ENCODE measurements at places on chromosomes 7 and 10.

- no peak for DNase-seq
Measured at GRCh38 chr7:70719125-70719524, 412.8 kb upstream of the GALNT17 start.

DNA sequence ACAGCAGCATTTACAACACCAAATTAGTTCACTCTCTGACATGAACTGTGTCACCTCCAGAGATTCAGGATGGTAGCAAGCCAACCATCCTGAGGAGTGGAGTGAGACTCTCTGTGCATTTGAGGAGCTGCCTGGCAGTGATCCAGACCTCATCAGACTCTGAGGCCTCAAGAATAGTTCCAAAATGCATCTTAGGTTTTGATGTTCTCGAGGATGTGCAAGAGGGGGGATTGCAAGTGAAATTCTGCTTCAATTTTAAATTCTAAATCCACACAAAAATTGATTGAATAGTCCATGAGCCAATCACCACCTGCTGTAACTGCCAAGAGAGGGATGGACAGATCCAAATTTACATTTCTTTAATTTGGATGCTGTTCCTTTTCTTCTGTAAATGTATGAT, 49.7 kb downstream of the SLK start:
- DNase-seq: no peak

- no peak for DNase-seq
Measured at GRCh38 chr7:55078465-55079372, 59.9 kb downstream of the EGFR start.

- peak; percentile 40 for DNase-seq
Measured at GRCh38 chr7:135238112-135238744, 4.6 kb downstream of the STRA8 start.

GRCh38 chr10:11015446-11015934, 2.2 kb upstream of the CELF2 start:
- no peak for DNase-seq

- no peak for DNase-seq
Measured at GRCh38 chr10:13048762-13049161, 47.2 kb upstream of the CCDC3 start.

DNA sequence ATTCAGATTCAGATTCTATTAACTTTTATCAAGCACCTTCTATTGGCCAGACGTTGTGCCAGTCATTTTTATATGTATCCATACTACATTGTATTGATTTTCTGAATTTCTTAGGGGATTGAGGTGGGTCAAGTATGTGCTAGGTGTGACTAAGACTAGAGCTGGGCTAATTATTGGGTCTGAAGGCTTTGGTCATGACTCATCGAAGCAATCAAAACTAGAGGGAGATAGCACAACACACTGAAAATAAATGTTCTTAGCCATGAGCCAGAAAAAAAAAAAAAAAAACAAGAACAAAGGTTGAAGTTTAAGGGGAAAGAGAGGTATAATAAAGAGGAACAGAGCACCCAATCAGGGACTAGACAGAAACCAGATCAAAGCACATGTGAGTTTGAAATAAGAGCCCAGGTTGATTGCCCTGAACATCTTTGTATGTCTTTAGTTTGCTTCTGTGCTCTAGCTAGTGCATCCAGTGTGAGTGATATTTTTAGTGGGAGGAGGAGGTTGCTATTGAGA, 171.6 kb upstream of the FOXP2 start:
- no peak for DNase-seq

Measured in NB4 (cell line).